ENCODE measurements at places on chromosomes 16 and 17.
A peak's percentile ranks its signal among the peaks of the same experiment; 100 is the strongest.

- DNase-seq: no peak
Measured at GRCh38 chr17:62121025-62121730, 56.1 kb upstream of the MED13 start.

DNA sequence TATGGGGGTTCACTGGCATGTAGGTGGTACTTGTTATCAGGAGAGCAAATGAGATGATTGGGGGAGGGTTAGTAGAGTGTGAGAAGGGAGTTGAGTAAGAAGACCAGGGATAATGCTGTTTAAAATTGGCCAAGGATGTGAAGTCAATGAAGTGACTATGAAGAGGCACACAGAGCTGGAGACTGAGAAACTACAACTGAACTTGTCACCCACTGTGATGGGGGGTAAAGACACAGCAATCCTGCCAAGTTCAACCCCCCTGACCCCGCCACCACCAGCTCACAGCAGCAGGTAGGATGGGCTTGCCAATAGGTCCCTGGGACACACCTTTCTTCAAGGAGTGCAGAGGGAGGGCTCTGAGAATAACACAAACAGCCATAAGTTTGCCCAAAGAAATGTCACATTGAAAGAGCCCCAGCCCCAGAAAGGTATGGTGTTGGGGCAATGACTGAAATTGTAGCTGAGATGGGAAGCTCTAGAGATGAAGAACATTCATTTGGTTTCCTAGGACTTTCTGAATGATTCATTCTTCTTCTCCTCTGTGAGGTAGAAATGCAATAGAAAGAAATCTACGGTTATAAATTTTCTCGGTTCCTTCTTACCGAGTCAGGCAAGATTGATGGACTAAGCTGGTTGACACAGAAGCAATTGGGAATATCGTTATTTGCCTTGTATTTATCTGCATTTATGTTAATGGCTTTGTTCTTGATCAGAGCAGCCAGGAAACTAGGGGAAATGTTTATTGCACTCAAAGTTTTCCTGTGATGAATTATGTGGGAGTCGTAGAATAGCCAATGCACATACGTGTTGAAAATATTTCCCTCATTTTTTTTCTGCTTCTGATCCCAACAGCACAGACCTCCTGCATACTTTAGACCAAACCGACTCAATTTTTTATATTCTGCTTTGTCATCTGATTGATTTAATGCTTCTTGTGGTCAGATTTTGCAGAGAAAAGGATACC is 595.2 kb upstream of the CDH11 start:
- no peak for DNase-seq

DNA sequence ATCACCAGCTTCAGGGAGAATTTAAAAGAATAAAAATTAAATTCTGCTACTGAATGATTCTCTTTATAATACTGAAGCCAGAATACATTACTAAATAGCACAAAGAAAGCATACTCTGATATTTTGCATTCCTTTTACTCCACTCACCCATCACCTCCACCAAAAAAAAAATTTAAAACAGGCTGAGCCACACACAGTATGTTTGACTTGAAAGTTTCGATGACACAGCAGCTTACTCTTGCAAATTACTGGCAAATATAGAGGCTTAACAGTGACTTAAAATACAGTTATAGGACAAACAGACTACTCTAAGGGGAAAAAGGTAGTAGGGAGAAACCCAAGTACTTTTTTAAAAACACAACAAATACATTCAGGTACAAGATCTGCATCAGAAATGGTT is 39.2 kb downstream of the GPATCH8 start:
- DNase-seq: no peak

DNA sequence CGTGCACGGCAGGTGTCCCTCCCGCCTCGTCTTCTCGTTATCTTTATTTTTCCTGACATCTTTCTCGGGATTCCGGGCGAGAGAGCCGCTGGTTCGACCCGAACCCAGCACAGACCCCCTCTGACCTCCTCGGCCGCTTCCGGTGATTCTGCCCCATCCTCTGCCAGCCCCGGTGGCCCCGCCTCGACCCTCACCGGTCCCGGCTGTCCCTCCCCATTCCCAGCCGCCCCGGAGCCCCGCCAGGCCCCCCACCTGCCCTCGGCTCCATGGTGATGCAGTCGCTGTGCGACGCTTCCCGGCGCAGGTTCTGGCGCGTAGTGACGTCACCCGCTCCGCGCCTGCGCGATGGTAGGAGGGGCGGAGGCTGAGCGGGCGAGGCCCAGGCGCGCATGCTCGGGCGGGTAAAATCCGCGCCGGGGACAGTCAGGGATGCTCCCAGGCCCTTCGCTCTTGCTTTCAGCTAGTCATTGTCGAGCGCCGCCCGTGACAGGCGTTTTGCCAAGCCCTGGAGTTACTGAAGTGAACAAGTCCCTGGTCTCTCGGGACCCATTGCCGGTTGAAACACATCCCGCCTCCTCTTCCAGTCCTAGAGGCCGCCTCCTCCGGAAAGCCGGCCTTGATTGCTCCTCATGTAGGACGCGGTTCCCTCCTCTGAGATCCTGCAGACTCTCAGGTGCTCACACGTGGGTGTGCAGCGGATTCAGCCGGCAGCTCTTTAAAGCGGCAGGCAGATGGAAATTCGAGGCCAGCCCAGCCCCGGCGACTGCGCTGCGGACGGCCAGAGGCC is at the start of gene MTHFSD:
MTHFSD (minus strand) TSS at position 319 of the 787 bp plus-strand sequence; CDS start at position 268, 51 bp downstream.
- DNase-seq: peak; percentile 80

DNA sequence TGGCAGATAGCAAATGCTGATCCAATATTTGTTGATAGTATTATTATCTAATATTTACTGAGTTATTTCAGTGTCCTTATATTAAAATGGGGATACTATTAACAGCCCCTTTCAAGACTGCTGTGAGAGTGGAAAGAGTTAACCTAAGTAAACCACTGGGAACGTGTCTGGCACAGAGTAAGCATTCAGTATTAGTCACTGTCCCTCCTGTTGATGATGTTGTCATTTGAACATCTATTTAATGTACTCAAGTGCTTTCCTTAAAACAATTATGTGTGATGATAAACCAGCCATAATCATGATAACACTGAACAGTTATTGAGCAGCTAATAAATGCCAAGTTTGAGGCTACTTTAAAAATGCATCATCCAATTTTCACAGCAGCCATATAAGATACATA is 135.7 kb upstream of the XYLT1 start:
- DNase-seq: no peak

DNA sequence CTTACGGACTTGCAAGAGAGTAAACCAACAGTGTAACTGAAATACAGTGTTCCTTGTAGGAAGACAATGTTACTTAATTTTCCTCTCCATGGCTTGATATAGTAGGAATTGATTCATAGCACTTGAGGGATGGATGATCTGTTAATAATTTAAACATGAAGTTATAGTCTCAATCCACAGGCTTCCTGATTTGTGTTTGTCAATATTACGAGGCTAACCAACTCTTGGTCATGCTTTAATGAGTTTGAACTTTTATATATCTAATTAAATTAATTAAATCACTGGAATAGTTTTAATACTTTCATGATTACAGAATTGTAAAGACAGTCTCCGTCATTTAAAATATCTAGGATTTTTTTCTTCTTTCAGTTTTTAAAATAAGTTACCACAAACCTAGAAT is 112.0 kb upstream of the HAS3 start:
- no peak for DNase-seq

- DNase-seq: no peak
Measured at GRCh38 chr16:84535408-84535807, 30.9 kb upstream of the MEAK7 start.

- DNase-seq: no peak
Measured at GRCh38 chr16:81601008-81601428, 156.4 kb downstream of the CMIP start.

GRCh38 chr16:56343661-56344517 is 81.5 kb downstream of the AMFR start:
- peak; percentile 19 for DNase-seq

GRCh38 chr16:82146957-82147356 is 23.1 kb downstream of the MPHOSPH6 start:
- DNase-seq: no peak

GRCh38 chr16:70694868-70695218 is 9.0 kb upstream of the MTSS2 start:
- no peak for DNase-seq

- no peak for DNase-seq
Measured at GRCh38 chr16:88743693-88744576, 37.6 kb downstream of the CTU2 start.

GRCh38 chr16:4583906-4584305 is 27.8 kb downstream of the C16orf96 start:
- no peak for DNase-seq

GRCh38 chr16:471353-472198 is 46.1 kb downstream of the RAB11FIP3 start:
- no peak for DNase-seq

DNA sequence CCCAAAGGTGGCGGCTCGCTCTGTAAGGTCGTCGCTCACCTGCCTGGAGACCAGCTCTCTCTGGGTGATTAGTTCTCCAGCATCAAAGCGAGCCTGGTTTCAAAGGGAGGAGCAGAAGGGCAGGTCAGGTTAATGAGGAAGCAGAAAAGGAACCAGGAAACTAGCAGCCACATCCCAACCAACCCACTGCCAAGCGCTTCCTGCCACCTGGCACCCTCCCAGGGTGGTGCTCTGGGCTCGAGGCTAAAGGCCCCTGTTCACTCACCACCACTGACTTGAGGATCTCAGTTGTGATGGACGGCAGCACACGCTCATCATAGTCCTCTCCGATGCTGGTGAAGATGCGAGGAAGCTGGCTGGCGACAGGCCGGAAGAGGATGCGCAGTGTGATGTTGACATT is 5.6 kb downstream of the PHB1 start:
- no peak for DNase-seq

GRCh38 chr17:65346166-65346565 is 209.0 kb downstream of the RGS9 start:
- no peak for DNase-seq

GRCh38 chr16:71670537-71670936 is 44.6 kb downstream of the MARVELD3 start:
- DNase-seq: no peak

- DNase-seq: no peak
Measured at GRCh38 chr16:54353097-54353496, 66.5 kb upstream of the IRX3 start.

- no peak for DNase-seq
Measured at GRCh38 chr17:15364615-15365014, 23.2 kb upstream of the TEKT3 start.

GRCh38 chr17:33085256-33085655 is 93.6 kb downstream of the SPACA3 start:
- no peak for DNase-seq

- no peak for DNase-seq
Measured at GRCh38 chr16:51008607-51009006, 142.5 kb downstream of the SALL1 start.

GRCh38 chr16:11032922-11033291 is 88.5 kb downstream of the CLEC16A start:
- DNase-seq: no peak

DNA sequence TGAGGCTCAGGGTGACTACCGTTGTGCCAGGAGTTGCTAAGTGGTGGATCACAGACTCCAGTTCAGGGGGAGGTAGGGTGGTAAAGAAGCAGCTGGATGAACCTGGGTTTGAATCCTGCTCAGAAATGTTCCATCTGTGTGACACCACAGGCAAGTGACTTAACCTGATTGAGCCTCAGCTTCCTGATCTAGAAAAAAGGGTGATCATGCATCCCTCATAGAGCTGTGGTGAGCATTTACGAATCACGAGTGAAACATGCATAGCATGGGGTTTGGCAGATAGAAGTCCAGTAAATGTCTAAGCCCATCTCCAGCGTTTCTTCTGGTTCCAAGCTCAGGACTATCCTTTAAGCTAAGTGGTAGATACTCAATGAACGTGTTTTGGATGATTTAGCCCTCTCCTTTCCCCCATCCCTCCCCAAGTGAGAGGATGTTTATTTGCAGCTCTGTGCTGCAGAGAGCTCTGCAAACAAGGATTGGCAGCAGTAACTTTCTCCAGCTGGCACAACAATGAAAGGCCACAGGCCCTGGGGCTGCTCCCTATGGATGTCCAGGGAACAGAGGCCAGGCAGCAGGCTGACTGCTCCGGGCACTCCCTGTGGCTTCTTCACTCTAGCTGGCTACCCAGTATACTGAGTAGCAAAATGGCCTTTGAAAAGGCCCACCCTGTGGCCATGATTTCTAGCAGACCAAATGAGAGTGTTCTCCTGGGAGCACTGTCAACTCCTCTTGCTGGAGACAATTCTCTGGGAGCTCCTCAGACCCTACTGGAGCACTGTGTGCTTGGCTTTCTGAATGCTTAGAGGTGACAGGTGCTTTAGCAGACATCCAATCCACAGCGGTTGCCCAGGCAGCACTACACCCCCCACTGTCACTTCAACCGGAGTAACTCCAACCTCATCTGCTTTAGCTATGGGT is 21.3 kb downstream of the CA4 start:
- no peak for DNase-seq

GRCh38 chr17:5472511-5472910 is 3.7 kb upstream of the DHX33 start:
- no peak for DNase-seq

DNA sequence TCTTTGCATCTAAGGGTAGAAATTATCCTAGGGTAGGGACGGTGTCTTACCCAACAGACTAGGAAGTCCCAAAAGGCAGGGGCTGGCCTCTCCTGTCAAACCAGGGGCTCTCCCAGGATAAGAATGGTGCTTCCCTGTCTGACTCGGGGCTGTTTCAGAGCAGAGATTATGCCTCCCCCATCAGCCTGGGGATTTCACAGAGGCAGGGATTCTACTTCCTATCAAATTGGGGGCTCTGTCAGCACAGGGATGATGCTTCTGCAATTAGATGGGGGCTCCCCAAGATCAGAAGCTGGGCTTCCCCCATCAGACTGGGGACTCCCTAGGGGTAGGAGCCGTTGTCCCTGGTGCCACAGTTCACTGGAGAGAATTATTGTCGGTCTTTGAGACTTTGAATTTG is 2.3 kb downstream of the NXPH3 start:
- DNase-seq: no peak
